Suppressor macrophage treated with lipopolysaccharide for 4 hours (primary cell): ENCODE measurements at places on chromosomes 4 and X.
A peak's percentile ranks its signal among the peaks of the same experiment; 100 is the strongest.

DNA sequence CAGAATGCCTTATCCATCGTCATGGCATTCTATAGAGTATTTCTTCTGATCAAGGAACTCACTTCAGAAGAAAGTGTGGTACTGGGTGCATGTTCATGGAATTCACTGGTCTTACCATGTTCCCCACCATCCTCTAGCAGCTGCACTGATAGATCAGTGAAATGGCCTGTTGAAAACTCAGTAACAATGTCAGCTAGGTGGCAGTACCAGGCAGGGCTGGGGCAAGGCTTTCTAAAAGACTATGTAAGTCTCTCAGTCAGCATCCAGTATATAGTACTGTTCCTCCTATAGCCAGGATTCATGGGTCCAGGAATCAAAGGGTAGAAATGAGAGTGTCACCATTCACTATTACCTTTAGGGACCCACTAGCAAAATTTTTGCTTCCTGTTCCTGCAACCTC lies 15.8 kb upstream of the LDB2 start:
- no peak for DNase-seq

- peak; percentile 45 for DNase-seq
Observed at GRCh38 chrX:41275661-41276609, 58.0 kb upstream of the DDX3X start.

- DNase-seq = no peak
Observed at GRCh38 chr4:124936427-124936826, 223.9 kb upstream of the ANKRD50 start.

DNA sequence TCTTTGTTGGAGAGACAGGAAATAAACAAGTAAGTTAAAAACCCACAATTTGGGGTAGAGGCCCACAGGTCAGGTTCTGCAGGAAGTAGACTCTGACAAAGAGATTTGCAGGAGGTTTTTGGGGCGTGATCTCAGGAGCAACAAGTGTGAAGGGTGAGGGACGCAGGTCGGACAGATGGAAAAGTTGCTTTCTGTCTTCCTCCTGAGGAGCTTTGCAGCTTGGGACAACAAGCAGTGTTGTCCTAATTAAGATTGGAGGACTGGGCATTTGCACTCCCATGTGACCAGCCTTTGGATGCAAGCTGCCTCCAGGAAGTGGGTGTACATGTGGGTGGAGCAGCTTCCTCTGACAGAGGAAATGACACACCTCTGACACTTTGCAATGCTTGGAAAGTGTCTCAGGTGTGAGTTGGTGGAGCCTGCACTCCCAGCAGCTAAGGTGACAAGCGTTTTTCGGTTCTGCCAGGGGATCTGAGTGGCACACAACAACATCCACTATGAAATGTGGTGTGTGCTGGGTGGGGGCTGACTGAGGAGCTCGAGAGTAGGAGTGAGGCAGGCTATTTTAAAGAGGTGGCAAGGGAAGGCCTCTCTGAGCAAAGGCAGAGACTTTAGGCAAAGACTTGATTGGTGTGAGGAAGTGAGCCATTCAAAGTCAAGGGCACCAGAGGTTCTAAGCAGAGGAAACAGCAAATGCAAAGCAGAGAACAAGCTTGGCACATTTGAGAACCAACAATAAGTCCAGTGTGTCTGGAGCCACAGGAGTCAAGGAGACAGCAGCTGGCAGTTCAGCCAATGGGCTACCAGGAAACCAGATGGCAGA lies 339.8 kb upstream of the GATB start:
- DNase-seq = no peak

DNA sequence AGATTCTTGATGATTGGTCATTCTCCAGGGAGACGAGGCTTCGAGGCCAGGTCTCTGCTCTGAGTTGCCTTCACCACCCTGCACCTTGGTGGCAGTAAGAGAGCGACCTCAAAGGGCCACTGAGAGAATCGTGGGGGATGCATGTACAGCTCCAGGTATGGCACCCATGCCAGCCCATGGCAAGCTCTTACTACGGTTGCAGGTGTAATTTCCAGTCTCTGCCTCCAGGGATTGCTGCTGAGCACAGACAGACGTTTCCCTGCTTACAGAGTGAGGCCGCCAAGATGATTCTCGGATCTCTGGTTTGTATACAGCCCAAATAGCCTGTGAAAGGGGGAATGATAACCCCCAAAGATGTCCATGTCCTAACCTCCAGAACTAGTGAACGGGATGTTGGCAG lies 16.3 kb upstream of the DRD5 start:
- DNase-seq = peak; percentile 45

GRCh38 chrX:41475191-41475590 lies 28.0 kb downstream of the NYX start:
- no peak for DNase-seq

- DNase-seq = peak; percentile 53
Observed at GRCh38 chrX:11113731-11114130, 2.6 kb downstream of the HCCS start.

- no peak for DNase-seq
Observed at GRCh38 chrX:69991685-69992084, 58.1 kb downstream of the AWAT2 start.

GRCh38 chrX:71000139-71000538 lies 68.0 kb downstream of the SNX12 start:
- DNase-seq = no peak

DNA sequence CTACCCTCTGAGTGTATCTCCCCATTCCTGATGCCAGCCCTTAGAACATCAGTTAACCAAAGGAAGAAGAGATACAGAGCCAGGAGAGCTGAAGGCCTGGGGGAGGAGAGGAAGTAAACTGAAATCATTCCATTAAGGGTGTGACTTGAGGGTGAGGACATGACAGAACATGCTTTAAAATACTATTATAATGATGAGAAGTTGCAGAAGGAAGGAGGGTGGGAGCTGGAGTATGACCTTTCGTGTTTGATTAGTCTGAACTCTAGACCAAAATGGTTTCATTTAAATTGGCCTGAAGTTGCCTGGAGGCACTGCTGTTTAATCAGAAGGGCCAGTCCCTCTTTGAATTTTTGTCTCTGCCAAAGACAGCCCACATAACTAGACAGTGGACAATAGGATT lies 11.4 kb downstream of the INTS6L start:
- DNase-seq = no peak

DNA sequence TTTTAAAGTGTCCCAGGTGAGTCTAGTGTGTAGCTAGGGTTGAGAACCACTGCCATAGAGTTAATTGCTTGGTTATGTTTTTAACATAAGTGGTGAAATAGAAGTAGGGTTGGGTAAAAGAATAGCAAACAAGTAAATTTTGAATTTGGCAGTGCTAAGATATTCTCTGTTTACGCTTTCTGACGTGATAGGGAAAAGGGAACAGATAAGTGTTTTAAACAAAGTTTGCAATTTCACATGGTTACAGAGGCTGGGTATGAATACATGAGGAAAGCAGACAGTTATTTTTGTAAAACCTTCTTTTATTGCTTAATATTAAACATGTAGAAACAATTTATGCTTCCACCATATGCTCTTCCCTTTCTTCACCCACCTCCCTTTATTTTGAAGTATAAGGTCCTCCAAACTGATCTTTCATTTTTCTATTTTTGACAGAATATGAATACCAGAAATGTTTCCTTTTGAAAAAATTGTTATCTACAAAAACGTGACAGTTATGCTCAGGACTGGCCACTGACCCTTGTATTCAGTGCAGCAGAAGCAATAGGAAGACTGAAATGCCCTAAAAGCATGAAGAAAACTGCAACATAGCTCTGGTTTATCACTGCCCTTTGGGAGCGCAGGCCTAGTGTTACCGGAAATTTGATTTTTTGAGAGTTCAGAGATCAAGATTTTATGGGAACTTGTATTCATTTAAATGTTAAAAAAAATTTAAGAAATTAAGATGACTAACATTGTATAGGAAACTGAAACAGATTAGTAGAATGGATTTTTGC lies 214.4 kb upstream of the ARSJ start:
- DNase-seq = no peak

- DNase-seq = no peak
Observed at GRCh38 chrX:112646651-112647050, 33.1 kb downstream of the LHFPL1 start.

- DNase-seq = no peak
Observed at GRCh38 chr4:40583850-40584439, 45.7 kb downstream of the RBM47 start.

DNA sequence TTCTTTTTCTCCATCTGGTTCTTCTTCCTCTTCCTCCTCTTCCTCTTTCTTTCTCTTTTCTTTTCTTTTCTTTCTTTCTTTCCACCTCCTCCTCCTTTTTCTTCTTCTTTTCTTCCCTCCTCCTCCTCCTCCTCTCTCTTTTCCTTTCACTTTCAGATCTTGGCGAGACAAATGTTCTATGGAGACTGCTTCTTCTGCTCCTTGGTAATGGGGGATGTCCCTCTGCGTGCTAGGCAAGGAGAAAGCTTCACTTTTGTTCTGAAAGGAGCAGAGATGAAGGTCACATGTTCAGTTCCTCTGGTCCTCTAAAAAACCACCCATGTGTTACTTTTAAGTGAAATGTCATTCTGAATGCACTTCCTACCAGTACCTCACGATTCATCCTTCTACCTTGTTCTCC lies 33.2 kb downstream of the NBDY start:
- peak; percentile 31 for DNase-seq

DNA sequence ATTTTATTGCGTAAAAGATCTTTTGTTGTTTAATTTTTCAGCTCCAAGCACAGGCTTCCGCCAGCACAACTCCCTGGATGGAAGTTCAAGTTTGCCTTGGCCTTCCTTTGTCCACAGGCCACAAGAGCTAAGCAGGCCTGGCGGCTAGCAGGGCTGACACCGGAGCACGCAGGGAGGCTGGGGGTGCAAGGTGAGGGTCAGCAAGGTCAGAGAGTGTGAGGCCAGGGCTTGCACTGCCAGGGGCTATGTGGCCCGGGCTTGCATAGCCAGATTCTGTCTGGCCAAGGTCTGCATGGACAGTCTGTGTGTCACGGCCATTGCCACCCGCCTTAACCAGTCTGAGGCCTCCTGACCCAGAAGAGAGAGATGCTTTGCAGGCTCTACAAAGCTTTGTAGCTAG lies 123.9 kb downstream of the BCOR start:
- DNase-seq = no peak

DNA sequence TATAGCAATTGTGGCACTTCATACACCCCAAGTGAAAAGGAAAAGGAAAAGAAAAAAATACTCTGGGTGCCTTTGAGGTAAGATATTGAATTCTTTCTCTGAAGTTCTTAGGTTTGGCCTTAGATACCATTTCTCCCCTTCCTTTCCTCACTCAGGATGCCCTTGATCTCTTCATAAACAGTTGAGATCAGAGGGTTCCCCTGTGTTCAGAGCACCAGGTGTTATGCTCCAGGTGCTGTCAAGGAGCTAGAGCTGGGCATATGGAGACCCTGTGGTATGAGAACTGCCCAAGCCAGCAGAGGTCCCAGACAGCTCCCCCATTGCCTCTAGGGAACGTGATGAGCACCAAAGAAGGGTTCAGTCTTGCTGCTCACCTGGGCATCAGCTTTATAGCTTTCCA lies 17.1 kb upstream of the CD40LG start:
- no peak for DNase-seq

- no peak for DNase-seq
Observed at GRCh38 chr4:6953751-6954380, 44.2 kb downstream of the TBC1D14 start.

- peak; percentile 91 for DNase-seq
Observed at GRCh38 chrX:23732704-23733103, 10.4 kb downstream of the ACOT9 start.

DNA sequence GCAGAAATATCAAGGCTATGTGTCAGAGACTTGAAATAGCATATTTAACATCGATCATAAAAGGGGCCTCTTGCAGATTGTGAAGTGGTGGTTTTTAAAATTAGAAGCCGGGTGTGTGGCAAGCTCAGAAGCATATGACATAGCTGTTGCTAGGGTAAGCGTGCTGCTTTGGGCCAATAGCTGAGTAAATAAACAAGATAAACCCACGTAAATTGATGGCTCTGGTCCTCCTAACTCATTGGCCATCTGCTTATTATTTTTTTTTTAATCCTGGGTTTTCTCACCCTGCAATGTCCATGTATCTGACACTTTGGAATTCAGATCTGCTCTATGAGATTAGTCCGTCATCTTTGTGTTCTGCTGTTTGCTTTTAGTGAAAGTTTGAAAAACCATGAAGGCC lies 32.6 kb upstream of the STOX2 start:
- no peak for DNase-seq

DNA sequence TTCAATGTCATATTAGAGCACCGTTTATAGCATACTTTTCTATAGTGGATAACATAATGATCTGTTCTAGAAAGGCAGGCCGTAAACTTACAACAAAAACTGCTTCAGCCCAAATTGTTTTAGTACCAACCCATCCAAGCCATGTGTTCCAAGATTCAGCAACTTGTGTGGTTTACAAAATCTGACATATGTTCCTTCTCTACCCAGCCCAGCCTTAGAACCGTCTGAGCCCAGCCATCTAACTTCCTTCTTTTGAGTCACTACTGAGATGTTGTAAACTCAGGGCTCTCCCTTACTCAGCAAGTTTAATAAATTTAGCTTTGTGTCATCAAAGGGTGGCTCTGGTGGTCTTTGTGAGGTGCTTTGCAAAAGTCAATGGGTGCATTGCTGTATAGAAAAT lies 32.4 kb upstream of the REPS2 start:
- peak; percentile 69 for DNase-seq

- DNase-seq = no peak
Observed at GRCh38 chr4:71294301-71294700, 44.5 kb upstream of the SLC4A4 start.
